ENCODE measurements at places on chromosomes 6 and 20.

DNA sequence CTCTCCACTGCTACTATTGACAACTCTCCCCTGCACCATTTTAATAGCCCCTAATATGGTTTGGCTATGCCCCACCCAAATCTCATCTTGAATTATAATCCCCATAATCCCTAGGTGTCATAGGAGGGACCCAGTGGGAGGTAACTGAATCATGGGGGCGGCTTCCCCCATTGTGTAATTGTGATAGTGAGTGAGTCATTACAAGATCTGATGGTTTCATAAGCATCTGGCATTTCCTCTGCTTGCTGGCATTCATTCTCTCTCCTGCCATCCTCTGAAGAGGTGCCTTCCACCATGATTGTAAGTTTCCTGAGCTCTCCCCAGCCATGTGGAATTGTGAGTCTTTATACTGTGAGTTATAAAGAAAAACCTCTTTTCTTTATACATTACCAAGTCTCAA is 74.1 kb upstream of the TCF21 start:
- DNase-seq, result no peak

GRCh38 chr6:50889497-50889896 is 70.8 kb downstream of the TFAP2B start:
- DNase-seq, result peak; percentile 79

DNA sequence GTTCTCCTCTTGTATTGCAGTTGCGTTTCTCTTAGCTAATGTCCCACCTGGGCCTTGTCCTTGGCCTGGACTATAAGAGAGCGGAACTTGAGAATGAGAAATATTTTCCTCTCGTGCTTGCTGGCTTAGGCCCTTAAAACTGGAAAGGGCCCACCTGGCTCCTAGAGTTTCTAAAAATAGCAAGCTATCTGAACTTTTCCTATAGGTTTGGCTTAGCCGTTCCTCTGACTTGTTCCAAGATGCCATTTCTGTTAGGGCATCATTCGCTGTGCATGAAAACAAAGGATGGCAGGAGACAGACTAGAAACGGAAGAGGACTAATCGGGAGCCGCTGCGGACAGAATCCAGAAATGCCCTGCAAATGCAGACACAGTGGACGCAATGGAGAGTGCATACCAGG is 4.5 kb downstream of the RIPOR3 start:
- DNase-seq, result no peak

DNA sequence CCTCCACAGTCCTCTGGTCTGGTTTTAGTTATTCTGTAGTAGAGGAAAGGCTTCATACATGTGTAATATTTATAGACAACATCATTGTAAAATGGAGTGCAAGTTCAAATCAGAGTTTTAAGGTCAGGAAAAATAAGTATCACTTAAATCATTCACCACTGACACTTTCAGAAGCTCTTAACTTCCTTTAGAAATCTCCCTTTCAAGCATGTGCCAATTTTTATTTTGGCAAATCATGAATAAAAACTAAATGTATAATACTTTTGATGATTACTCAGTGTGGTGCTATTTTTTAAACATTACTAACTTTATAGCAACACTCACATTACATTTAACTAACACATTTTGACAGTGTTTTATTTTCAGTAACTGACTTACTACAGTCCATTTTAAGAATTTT is 112.2 kb downstream of the OGFRL1 start:
- DNase-seq, result no peak

DNA sequence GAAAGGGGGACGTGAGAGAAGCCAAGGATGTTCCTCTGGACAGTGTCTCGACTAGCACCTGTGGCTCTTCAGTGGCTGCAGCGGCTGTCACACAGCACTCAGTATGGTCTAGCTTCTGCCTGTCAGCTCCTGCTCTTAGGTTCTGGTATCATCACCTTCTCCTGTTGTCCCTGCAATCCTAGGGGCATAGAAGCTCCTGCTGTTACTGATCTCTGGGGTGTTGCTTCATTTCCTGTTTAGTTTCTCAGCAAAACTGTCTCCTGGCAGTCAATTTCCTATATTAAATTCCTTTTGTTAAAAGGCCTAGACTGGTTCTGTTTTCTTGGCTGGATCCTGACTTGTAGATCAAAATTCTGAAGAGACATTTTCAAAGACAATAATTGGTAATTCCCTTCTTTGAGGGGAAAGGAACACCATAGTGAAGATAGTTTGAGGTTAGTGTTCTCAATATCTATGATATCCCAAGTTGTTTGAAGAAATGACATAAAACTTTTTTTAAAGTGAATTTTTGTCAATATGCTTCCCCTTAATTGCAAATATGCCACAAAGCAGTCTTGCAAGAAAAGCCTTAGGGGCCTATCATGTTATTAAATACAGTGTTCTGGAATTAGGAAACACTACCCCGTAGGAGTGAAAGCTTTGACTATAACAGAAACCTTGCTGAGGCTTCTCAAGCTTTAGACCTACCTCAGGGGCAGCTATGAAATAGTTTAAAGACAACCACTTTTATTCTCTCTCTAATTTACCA is 148.5 kb downstream of the KIF6 start:
- DNase-seq, result no peak

- DNase-seq, result no peak
Observed at GRCh38 chr6:84547341-84547801, 217.0 kb downstream of the TBX18 start.

DNA sequence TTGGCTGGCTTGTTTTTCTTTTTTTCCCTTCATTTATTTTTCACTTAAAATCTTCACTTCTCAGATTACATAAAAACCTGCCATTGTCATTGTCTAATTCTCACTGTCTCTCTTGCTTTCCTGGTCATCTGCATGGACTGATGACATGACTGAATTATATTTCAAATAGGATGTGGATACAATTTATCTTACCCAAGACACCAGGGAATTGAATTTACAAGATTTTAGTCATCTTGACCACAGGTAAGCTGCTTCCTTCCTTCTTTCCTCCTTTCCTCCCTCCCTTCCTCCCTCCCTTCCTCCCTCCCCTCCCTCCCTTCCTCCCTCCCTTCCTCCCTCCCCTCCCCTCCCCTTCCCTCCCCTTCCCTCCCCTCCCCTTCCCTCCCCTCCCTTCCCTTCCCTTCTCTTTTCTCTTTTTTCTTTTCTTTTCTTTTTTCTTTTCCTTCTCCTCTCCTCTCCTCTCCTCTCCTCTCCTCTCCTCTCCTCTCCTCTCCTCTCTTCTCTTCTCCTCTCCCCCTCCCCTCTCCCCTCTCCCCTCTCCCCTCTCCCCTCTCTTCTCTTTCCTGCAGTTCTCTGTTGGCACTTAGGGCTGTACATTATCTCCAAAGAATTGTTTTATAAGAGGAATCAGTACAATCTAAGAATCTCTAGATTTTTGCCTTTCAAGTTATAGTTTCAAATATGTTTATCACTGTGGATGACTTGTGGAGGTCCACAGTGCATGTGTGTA is 171.5 kb downstream of the CARMIL1 start:
- no peak for DNase-seq

GRCh38 chr20:62589150-62589498 is 53.2 kb upstream of the SLCO4A1 start:
- DNase-seq, result no peak

DNA sequence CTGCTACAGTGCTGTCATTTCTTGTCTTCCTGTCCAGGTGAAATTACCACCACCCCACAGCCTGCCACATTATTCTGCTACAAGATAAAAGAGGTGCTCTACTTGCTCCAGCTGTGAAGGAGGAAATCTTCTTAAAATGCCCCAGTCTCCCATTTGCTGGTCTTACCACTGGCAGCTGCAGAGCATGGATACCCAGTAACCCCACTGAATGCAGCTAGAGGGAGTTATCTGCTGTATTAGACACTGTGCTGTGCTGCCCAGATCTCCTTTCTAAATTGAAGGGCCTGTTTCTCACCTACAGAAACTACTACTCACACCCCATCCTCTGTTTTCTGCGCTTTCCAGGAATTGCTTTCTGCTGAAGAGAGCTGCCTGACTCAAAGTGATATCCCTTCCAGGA is 517.8 kb downstream of the PKHD1 start:
- no peak for DNase-seq

DNA sequence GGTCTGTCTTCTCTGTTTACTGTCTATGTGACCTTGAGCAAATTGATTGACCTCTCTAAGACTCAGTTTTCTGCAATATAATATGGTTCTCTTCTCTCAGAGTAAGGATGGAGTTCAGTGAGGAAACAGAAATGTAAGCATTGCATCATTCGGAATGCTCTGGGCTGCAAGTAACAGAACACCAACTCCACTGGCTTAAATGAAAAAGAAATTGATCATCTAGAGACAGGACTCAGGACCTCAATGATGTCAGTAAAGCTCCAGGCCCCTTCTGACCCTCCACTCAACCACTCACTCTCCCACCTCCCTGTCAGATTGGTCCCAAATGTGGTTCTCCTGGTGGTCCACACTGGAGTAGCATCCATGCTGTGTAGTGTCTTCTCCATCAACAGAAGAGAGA is 31.9 kb downstream of the FAM110A start:
- DNase-seq, result no peak

- peak; percentile 30 for DNase-seq
Observed at GRCh38 chr20:17519606-17520285, 11.4 kb downstream of the BFSP1 start.

DNA sequence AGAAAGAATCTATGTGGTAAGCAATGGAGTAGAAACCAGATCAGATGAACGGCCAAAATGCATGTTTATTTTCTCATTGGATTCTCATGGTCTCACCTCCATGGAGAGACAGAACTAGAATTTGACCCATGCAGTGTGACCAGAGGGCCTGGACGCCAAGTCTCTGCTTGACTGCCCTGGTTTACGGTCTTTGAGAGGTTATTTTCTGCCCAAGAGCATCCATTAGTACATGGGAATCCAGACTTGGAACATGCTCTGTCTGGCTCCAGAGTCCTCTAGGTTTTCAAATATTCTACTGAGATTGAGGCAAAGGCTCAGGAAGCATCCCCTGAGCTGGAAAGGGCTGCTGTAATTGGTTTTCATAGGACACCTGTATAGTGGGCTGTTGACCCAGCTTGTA is 45.5 kb upstream of the UST start:
- DNase-seq, result no peak

DNA sequence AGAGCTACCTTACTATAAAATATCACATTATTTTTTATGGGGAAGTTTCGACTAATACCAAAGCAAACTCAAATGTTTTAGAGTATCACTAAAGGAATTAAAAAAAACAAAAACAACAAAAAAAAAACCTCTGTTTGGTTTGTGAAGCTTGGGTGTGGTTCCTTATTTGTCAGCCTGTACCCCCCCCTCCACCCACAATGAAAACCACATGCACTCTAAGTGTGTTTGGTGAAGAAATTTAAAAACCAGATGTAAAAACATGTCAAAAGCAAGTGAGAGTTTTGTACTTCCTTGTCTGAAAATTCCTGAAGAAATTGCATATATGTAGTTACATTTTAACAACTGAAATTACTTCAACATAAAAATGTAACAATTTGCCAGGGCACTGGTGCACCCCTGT is 3.1 kb downstream of the STK38 start:
- DNase-seq, result peak; percentile 43

- peak; percentile 50 for DNase-seq
Observed at GRCh38 chr6:42450477-42451332, 1.0 kb downstream of the TRERF1 start.

GRCh38 chr6:106161311-106161874 is 75.3 kb downstream of the PRDM1 start:
- DNase-seq, result no peak

DNA sequence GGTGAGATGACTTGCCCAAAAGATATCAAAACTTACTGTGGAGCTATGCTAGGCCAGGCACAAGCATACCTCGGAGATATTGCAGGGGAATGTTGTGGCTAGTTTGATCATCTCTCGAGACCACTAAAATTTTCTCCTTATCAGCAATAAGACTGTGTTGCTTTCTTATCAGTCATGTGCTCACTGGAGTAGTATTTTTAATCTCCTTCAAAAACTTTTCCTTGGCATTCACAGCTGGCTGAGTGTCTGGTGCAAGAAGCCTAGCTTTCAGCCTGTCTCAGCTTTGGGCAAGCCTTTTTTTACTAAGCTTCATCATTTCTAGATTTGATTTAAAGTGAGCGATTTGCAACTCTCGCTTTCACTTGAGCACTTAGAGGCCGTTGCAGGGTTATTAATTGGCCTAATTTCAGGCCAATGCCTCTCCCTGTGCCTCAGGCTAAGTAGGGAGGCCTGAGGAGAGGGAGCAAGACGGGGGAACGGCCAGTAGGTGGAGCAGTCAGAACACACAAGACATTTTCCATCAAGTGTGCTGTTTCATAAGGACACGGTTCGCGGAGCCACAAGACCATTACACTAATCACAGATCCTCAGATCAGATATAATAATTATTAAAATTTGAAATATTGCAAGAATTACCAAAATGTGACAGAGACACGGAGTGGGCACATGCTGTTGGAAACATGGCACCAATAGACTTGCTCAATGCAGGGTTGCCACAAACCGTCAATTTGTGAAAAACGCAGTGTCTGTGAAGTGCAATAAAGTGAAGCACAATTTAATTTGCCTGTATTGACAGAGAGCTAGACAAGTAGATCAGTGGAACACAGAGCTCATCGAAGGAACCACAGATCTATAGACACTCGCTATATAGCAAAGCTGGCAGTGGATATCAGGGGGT is 106.8 kb upstream of the SIRPG start:
- peak; percentile 78 for DNase-seq

- DNase-seq, result no peak
Observed at GRCh38 chr20:37369846-37370245, 23.9 kb downstream of the SRC start.

- peak; percentile 93 for DNase-seq
Observed at GRCh38 chr6:35596448-35597442, 84.0 kb upstream of the TULP1 start.

- DNase-seq, result no peak
Observed at GRCh38 chr6:104108634-104109033, 751.1 kb downstream of the HACE1 start.

DNA sequence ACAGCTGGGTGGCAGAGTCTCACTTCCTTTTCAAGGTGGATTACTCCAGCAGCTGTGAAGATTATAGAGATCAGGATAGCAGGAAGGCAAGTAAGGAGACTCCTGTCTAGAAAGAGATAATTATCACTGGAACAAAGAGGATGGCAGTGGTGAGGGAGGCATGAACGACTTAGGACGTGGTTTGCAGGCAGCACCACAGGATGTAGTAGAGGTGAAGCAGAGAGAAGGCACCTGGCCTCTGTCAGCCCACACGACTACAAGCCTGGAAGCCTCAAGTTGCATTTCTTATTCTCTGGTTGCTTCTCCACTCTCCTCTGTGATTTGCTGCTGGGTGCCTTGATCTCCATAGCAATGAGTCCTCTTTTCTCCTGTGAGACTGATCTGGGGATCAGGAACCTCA is 62.7 kb downstream of the TSHZ2 start:
- DNase-seq, result no peak

GRCh38 chr20:62603907-62604785 is 38.2 kb upstream of the SLCO4A1 start:
- DNase-seq, result no peak

- no peak for DNase-seq
Observed at GRCh38 chr6:20773822-20774221, 239.6 kb downstream of the CDKAL1 start.

- DNase-seq, result no peak
Observed at GRCh38 chr6:116381000-116381399, 10.3 kb downstream of the DSE start.
